Osteocyte (in vitro differentiated cells): ENCODE measurements at places on chromosomes 1 and 21.

DNA sequence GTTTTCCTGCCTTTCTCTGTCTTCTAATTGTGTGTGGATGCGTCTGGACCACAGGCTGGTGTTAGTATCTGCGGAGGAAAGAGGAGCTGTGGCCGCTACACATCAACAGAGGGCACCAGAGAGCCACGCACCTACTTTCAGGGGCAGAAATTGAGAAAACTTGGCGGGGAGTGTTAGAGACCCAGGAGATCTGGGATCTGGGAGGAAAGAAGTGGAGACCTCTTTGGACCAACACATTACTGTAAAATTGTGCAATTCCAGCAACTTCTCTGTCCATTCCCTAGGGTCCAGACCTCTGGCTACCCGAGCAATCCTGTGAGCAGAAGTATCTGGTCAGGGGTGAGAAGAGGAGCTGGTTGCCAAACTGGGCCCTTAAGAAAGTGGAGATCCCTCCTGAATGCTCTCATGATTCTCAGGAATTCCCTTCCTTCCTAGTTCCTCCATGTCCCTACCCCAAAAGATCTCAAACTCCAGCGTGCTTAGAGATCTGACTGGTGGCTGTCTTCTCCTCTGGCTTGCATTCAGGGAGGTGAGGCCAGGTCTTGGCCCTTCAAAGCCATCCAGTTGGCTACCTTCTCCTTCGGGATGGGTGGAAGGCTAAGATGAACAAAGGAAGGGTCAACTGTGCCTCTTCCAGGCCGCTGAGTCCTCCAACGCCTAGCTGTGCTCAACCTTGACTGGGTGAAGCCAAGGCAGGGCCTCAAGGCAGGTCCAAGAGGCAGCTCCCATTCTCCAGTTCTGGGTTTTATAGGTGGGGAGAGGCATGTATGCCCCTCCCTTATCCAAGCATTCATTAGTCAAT lies 1.2 kb upstream of the KIRREL1 start:
- peak; percentile 89 for DNase-seq

GRCh38 chr1:24162201-24162600 lies 19.3 kb upstream of the IL22RA1 start:
- no peak for DNase-seq

- DNase-seq: no peak
These were observed 14.7 kb upstream of the TNFRSF8 start for GRCh38 chr1:12048372-12048771.

DNA sequence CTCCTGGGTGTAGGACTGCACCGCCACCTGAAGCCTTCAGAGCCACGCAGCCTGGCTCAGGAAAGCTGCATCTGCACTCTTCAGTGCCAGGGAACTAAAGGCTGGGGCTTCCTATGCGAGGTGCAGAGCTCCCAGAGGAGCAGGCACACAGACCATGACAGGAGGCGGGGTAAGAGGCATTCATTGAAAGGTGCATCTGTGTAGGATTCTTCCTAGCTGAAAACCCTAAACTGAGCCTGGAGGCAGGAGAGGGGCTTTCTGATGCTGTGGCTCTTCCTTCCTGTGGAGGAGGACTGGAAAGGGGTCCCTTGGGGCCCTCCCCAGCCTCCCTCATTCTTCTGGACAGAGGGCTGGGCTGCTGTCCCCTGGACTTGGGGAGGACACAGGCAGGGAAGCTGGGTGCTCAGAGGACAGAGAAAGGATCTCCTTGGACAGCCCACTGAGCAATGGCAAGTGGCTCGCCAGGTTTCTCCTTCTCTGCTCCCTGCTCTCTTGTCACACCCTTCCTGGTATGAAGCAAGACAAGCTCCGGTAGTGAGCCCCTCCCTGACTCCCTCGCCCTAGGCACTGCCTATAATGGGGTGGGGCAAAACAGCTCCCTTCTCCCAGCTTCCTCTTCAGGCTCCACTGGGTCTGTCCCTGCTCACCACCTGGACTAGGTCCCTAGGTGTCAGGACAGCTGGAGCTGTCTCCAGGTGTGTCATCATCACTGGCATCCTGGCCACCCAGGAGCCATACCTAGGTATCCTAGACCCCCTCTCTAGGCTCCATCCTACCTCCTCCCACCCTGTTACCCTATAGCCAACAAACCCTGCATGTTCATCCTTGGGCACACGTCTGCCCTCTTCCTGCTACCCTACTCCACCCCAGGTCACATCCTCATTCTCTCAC lies 20.0 kb downstream of the S100A6 start:
- no peak for DNase-seq

DNA sequence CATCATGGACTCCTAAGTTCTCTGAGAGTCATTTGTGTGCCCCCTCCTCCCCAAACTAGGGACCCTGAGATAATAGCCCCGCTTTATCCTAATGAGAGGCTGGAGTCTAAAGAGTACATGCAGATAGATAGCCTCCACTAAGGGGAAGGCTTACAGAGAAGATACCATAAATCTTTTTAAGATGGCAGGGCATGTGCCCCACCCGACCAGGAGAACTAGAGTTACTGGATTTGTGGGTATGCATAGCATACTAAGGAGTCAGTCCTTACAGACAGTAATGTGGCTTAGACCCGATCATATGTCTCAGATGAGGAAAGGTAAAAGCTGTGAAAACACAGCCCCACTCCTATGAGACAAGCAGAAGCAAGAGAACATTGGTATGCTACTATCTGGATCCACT lies 25.7 kb upstream of the PKN2 start:
- no peak for DNase-seq

- no peak for DNase-seq
These were observed 85.3 kb downstream of the MAP3K21 start for GRCh38 chr1:233412812-233413211.

DNA sequence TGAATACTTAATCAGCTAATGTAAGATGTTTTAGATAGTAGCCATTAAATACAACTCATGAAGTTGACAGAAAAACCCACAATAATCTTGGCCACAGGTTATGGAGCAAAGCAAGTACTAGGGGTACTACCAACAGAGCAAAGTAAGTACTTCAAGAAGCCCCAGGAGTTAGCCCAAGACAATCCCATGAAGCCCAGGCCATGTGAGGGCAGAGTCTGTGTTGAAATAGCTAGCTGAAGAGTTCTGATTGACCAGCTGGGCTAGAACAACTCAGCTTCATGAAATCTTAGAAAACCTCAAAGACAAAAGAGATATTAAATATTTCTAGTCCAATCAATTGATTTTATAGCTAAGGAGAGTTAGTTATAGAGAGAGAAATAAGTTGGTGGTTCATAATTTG lies 212.9 kb upstream of the HOOK1 start:
- DNase-seq: no peak

- no peak for DNase-seq
These were observed 16.0 kb downstream of the ZNF697 start for GRCh38 chr1:119632103-119632490.

DNA sequence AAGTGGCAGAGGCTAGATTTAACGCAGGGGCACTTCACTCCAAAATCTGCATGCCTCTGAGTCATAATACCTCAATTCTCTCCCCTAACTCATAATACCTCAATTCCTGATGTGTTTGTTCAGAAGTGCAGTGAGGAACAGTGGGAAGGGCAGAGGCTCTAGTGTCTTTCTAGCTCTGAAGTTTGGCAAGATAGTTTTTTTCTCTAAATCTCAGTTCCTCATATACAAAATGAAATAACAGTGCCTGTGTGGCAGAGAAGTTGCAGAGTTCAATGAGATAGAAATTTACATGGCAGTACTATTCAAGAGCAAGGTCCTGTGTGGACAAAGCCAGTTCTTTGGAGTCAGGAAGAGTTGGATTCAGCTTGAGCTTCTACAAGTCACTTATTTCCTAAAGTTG lies 9.8 kb downstream of the JUN start:
- no peak for DNase-seq

- no peak for DNase-seq
These were observed 62.4 kb downstream of the BACH1 start for GRCh38 chr21:29360799-29361765.

- DNase-seq: no peak
These were observed 136.8 kb upstream of the SPAG17 start for GRCh38 chr1:118321840-118322239.

DNA sequence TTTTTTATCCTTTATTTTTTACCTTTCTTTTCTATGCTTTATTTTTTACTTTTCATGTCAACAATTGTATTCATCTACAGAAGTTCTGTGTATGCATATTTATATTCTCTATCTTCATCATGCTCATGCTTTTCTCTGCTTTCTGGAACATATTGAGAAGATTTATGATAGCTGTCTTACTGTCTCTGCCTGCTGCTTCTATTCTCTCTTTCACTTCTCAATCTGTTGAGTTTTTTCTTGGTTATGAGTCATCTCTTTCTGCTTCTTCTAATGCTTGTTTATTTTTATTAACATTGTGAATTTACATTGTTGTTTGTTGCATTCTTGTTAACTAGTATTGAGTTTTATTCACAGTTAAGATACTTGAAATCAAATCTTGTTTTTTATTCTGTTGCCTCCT lies 22.6 kb downstream of the F5 start:
- DNase-seq: no peak

- no peak for DNase-seq
These were observed 118.5 kb downstream of the DMRTB1 start for GRCh38 chr1:53577761-53578100.

GRCh38 chr1:202251424-202252256 lies 58.0 kb downstream of the LGR6 start:
- no peak for DNase-seq

GRCh38 chr1:56774067-56774609 lies 45.1 kb downstream of the FYB2 start:
- no peak for DNase-seq

DNA sequence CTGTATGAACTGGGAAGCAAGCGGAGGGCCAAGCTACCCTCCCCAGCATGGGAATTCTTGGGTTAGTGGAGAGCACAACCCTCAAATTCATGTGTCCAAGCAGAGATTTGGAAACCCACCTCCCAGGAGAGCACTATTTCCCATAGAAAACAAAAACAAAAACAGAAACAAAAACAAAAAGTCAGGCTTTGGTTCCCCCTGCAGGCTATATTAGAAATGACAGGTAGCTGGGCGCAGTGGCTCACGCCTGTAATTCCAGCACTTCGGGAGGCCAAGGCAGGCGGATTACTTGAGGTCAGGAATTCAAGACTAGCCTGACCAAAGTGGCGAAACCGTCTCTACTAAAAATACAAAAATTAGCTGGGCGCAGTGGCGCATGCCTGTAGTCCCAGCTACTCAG lies 10.8 kb downstream of the MINDY1 start:
- DNase-seq: no peak

GRCh38 chr1:48524892-48525467 lies 53.0 kb upstream of the SPATA6 start:
- DNase-seq: no peak

DNA sequence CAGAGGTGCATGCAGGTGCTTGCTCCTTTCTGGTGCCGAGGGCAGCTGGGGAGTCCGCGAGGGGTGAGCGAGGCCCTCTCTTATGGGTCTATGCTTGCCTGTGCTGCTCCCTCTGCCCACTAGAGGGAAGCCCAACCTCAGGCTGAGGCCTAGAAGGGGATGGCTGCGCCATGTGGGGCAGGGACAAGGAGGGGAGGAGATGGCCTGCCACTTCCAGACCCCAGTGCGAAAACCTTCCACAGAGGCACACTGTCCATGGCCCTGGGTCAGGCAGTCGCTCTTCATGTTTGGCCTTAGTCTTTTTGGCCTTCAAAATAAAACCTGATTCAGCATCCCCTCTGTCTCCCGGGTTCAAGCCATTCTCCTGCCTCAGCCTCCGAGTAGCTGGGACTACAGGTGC lies 14.0 kb downstream of the RHBG start:
- DNase-seq: no peak

DNA sequence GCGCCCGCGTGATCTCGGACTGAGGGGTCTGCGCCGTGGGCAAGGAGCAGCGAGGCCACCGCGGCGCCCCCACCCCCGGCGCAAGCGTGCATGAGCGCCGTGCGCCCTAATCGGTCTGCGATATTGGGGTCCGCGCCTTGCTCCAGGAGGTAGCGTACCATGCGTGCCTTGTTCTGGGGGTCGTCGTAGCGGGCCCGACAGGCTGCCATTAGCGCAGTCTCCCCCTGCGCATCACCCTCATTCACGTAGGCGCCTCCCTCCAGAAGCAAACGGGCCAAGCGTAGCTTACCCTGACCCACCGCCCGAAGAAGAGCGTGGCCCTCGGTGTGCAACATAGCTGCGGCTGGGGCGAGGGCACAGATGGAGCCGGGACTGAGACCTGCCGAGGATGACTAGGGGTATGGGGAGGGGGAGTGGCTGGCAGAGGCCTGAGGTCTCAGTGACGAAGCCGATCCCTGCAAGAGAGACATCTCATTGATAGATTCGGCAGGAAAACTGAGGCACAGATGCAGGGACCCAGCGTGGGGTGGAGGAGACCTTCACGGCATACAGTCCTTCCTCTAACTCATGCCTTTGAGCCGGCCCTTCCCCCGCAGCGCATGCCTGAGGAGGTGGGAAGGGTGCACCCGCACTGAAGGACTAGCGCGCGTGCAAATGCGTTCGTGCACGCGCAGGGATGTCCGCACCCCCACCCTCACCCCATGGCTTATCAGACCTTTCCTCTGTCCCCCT lies 2.8 kb downstream of the ANKRD34A start:
- DNase-seq: no peak

DNA sequence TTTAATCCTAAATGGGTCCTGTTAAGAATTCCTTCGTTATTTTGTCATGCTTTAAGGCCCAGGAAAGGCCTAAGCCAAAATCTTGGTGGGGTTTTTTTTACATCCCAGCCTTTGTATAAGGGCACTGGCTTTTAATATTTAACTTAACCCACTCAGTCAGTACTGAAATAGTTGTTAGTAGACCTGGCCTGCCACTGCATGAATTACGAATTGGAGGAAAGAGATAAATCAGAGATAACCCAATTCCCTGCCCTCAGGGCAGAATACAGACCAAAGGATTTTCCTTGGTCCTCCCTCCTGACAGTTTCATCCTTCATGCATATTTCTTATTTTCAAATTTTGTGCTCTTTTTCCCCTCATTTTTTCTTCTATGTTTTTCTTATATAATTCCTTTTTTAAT lies 193.0 kb downstream of the FASLG start:
- no peak for DNase-seq

- no peak for DNase-seq
These were observed 37.4 kb downstream of the FCER1A start for GRCh38 chr1:159339536-159339935.
